ENCODE measurements at places on chromosomes 2 and 18.
A peak's percentile ranks its signal among the peaks of the same experiment; 100 is the strongest.

DNA sequence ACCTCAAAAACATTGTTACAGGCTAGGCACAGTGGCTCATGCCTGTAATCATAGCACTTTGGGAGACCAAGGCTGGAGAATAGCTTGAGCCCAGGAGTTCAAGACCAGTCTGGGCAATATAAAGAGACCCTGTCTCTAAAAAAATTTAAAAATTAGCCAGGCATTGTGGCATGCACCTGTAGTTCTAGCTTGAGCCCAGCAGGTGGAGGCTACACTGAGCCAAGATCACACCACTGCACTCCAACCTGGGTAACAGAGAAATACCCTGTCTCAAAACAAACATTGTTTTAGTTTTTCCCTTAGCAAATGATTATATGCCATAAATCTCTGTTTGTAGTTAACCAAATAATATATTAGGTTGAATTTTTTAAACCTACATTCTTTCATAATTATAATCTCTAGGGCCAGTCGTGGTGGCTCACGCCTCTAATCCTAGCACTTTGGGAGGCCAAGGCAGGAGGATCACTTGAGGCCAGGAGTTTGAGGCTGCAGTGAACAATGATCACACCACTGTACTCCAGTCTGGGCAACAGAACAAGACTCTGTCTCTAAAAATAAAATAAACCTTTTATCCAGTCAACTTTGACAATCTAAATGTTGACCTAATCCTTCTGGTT, 13.3 kb upstream of the CYP20A1 start:
- peak; percentile 10 for DNase-seq

DNA sequence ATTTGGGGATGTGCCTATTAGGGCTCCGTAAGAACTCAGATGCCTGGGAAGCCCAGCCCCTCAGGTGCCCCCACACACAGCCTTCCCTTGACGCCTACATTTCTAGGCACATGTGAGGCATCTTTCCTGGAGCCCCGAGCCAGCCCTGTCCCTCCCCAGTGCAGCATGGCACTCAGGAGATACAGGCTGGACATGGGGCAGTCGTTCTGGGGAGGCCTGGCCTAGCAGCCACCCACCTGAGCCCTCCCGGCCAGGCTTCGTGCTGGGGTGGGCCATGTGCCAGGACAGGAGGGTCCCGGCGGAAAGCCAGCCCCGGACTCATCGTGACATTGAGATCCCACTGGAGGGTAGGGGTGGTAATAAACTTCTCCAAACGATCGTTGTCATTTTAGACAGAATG, 15.2 kb downstream of the BOK start:
- no peak for DNase-seq

- DNase-seq: no peak
Measured at GRCh38 chr2:218291318-218292047, 820 bp downstream of the TMBIM1 start.

DNA sequence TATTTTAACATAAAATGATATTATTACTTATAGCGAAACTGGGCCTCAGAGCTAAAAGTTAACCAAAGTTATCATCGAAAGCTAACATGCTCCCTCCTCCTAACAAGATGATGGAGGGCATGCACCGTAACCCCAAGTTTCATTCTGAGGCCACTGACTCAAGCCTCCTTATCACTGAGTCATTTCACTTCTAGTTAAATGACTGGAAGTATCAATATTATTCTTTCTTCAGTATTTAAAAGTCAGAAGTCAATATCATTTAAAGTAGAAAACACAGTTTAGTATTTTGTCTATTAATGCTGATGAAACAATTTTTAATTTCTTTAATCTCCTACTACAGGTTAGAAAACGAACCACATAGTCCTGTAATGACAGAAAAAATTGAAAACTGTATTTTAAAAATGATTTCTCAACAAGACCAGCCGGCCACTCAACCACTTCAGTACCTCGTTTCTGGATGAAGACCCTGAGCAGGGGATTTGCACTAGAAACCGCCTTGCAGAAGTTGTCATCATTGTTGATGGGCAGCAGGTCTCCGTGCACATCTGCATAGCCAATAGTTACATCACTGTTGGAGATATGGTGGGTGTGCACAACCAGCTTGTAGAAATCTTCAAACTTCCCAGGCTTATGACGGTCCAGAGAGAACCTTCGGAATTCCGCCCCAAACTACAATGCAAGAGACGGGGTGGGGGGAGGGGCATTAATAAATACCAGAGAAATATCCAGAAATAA, 44.9 kb downstream of the PARD6G start:
- no peak for DNase-seq

DNA sequence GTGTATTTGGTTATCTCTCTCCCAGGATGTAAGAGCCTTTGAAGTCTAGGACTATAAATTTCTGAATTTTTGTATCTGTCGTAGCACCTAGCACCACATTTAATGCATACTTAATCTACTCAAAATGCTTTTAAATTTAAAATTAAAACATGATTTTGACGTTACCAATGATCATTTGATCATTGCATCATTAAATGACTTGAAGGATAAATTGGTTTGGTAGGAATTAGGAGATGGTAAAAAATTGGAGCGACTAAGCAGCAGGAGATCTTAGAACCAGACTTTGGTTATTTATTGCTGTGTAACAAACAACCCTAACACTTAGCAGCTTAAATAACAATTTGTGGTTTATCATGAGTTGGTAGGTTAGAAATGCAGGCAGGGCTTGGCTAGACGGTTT, 84.9 kb downstream of the MYO3B start:
- DNase-seq: no peak

- no peak for DNase-seq
Measured at GRCh38 chr2:98036349-98037000, 40.7 kb upstream of the TMEM131 start.

DNA sequence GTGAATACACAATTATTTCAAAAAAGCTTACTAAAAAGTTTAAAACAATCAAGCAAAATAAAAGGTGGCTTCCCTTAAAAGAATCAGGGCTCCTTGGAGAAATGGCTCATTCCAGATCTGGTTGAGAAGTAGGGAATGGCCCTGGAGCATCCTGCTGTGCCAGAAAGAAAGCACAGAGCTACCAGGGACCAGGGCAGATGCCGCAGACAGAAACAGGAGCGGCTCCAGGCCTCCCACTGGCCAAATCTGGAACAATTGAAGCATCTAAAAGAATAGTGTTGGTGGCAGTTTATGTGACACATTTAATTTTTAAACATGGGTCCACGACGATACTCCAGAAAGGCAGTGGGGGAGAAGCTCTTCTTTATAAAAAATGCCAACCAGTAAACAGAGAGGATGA, 75.5 kb downstream of the GBX2 start:
- no peak for DNase-seq

DNA sequence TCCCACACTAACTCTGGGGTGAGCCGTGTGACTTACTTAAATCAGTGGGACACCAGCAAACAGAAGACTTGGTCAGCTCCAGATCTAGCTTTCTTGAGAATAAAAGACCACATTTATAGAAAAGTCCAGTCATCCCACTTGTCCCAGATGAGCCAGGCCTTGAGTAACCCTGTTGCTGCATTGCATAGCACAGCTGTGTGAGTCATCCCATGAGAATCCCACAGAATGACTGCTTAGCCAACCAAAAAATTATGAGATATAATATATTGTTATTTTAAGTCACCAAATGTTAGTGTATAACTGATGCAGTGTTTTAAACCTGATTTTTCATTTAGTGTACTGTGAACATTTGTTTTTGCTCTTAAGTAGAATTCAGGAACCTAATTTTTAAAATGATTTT, 94.2 kb upstream of the FSHR start:
- DNase-seq: no peak

- no peak for DNase-seq
Measured at GRCh38 chr2:16204886-16205620, 264.7 kb downstream of the MYCN start.

GRCh38 chr18:55856229-55856628, 268.2 kb upstream of the TCF4 start:
- no peak for DNase-seq

DNA sequence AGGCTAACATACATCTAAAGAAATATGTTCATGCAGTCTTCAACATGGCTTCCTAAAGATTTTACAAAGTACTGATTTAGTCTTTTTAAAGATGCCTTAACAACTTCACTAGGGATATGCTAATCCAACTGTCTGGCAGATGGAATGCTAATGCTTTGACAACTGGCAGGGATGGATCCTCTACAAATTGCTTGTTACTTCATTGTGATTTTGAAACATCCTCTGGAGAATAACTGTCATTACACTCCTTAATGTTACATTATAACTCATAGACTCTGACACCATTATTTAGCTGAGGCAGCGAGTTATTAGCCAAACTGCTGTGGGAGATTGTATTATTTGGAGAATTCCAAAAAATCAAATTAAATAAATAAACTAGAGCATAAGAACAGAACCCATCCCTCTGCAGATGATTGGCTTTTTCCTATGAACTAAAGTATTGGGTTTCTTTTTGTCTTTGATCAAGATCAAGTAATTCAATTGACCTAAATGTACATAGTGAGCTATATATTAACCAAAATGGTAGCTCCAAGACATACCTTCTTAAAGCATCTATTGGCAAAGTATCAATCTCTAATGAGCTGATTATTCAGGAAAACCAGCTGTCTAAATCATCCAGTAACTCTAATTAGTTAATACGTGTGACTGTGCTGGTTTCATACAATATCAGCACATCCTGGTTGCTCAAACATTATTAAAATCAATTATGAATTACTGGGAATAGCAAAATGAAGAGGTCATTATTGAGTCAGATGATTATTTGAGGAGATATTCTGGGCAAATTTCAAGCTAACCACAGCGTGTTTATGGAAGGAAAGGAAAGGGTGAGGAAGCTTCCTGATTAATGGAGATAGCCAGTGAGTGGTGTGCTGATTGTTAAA, 321.3 kb upstream of the TFPI start:
- DNase-seq: no peak

DNA sequence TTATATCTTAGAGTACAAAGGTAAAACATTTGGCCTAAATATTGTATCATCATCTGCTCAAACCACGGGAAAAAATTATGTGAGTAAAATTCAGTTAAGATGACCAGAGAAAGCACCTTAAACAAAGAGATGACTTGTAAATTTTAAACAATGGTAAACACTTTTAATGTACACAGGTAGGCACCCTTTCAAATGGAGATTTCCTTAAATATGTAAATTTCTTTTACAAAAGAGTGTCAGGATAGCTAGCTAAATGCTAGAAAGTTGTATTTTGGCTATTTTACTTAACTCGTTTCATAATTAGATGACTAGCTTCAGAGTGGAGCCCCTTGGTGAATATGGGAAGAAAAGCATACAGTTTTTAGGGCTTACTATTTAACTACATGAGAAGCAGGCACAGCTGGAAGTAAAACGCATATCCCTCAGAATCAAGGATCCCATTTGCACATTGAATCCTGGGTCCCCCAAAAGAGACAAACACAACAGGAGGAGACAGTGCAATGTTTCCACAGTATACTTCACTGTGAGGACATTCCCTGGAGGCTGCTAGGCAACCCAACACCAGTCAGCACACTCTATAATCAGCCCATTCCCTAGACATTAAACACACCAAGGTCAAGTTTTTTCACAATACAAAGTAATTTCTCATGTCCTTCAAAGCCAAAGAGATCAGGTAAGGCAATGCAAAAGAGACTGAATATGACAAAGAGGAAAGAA, 1154.4 kb downstream of the DPP10 start:
- DNase-seq: no peak

DNA sequence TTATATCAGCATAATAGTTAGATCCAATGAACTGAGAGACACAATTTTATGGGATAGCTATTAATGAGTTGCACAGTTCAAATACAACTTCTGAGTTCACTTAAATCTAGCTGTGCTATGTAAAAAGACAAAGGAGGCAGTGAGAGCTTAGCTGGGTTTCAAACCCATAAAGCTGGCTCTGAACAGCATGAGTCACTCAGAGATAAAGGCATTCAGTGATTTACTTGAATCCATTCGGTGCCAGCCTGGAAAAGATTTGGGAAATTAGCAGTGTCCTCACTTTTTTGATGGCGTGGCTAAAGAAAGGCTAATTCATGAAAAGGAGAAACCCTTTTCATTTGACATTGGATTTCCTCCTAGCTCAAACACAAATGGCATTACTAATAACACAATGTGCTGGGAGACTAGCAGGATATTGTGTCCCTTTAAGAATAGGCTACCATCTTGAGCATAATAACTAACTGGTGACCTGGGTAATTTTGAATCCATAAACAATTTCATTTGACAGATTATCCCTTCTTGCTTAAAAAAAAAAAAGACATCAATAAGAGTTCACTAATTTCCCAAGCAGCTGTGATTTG, 98.4 kb upstream of the NEUROD1 start:
- DNase-seq: no peak

DNA sequence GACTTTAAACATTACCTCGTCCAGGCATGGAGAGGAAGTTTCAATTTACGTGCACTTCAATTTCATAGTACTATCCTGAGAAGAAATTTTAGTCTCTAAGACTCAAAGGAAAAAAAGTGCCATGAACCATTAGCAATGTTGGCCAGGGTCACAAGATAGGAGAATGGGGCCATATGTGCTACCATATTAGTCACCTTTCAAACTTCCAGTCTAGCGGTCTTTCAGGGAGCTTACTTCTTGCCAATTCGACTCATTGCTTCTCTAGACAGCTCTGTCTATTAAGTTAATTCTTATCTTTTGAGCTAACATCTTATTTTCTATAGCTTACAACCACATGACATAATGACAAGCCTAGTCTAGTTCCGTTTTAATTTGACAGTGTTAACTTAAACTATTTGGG, 129.1 kb downstream of the ANKRD44 start:
- DNase-seq: no peak

- no peak for DNase-seq
Measured at GRCh38 chr2:64108666-64109241, 35.5 kb downstream of the PELI1 start.

- DNase-seq: no peak
Measured at GRCh38 chr2:50591642-50592041, 440.3 kb downstream of the NRXN1 start.

- no peak for DNase-seq
Measured at GRCh38 chr2:182822733-182823132, 43.7 kb downstream of the FRZB start.

- DNase-seq: no peak
Measured at GRCh38 chr2:16640001-16640700, 25.5 kb downstream of the CYRIA start.

GRCh38 chr2:100427627-100428258, 10.3 kb upstream of the CHST10 start:
- no peak for DNase-seq

- DNase-seq: no peak
Measured at GRCh38 chr18:34514238-34514637, 195.9 kb upstream of the DTNA start.

DNA sequence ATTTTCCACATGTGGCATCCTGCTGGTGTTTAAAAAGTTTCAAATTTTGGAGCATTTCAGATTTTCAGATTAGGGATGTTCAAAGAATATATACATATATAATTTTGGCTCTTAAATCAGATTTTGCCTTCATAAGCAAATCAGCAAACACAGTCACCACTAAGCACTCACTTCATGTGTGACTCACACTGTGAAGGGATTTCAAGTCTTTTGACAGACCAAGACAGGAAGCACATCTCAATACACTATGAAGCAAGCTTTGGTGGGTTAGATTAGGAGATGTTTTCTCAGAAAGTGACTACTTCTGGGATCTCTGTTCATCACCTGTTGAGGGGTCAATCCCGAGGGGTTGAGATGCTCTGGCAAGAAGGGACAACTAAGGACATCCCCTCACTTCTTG, 227.8 kb upstream of the RBBP8 start:
- DNase-seq: no peak

All from NCI-H1436 (cell line).